ENCODE measurements at places on chromosomes 7 and 10.

- no peak for DNase-seq
Observed at GRCh38 chr10:24202181-24202570, 6.8 kb upstream of the KIAA1217 start.

GRCh38 chr7:150923196-150923595 lies 54.9 kb downstream of the KCNH2 start:
- no peak for DNase-seq

GRCh38 chr7:36092221-36092771 lies 60.8 kb upstream of the EEPD1 start:
- peak; percentile 37 for DNase-seq

- DNase-seq: no peak
Observed at GRCh38 chr7:155911471-155912105, 99.3 kb upstream of the SHH start.

DNA sequence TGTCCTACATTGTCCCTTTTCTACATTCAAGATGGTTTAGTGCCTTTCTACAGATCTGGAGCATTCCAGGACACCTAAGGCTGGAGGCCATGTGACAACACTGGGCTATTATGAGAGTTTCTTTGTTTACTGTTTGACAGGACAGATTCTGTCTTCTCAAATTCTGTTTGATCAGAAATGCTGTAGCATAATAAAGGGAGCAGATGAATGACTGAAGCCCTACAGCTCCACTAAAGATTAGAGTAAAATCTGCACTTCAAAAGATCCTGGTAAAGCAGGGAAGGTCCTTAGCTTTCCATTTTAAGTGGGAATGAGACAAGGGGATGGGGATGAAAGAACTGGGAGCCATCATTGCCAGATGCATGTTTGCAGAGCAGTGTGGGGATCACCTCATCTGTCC lies 38.4 kb downstream of the TMEM229A start:
- no peak for DNase-seq

Data from HT-29 (cell line).